Vagina (tissue), 2 donors: ENCODE measurements at places on chromosomes 2 and 18.
A peak's percentile ranks its signal among the peaks of the same experiment; 100 is the strongest.

DNA sequence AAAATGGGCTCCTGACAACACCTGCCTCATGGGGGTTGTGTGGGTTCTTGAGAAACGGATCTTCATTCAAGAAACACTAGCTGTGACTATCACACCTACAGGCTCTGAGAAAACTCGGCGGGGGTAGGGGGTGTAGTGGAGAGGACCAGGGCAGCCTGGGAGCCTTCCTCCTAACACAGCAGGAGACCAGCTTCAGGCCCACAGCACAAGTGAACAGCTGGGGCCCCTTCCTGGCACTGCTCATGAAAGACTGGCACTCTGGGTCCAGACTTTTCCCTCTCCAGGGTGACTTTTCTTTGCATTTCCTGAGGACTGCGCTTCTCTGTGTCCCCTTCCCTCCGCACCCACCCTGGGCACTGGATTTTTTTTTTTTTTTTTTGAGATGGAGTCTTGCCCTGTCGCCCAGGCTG is 7.2 kb upstream of the SEMA4C start:
- DNase-seq: no peak

GRCh38 chr2:138213624-138214023 is 249.4 kb downstream of the HNMT start:
- DNase-seq: no peak

DNA sequence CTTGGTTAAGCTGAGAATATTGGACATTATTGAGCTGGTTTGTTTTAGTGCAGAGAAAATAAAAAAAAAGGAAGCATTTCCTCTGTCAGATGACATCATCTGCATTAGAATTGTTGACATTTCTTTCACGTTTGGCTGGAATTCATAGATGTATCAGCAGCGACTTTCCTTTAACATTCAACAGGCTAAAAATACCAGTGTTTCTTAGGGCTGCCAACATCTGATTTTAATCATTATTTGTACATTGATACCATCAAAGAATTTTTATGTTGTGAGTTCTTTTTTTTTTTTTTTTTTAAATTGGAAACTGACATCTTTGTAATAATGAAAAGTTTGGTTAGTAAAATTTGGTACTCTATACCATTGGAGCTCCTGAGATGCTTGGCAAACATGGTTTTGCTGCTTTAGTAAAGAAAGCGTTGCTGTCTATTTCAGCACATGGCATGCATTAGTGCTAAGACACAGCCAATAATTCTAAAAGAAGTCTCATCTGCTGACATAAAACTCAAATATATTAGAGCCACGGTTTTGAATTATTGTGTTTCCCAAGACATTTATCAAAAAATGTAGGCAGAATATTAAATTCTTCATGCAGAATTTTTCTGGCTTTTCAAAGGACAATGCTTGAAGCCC is 33.6 kb downstream of the GTF2A1L start:
- DNase-seq: no peak

- no peak for DNase-seq
Observed at GRCh38 chr2:19747310-19748072, 154.3 kb downstream of the TTC32 start.

- no peak for DNase-seq
Observed at GRCh38 chr18:67043276-67043675, 439.4 kb upstream of the CDH19 start.

DNA sequence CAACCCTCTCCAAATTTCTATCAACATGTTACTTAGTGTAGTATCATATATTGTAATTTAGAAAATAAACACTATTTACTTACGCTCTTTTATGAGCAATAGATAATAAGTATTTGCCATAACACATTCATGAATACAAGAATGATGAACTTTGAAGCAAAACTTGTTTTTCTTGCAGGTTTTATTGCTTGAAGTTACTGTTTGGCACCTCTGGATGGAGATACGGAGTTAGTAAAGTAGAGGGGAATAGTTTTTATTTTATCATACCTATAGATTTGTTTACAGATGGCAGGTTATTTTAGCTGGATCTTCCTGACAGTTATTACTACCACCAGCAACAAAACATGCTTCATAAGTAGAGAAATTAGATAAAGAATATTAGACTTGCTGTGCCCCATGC is 274.2 kb upstream of the LRRTM4 start:
- no peak for DNase-seq

DNA sequence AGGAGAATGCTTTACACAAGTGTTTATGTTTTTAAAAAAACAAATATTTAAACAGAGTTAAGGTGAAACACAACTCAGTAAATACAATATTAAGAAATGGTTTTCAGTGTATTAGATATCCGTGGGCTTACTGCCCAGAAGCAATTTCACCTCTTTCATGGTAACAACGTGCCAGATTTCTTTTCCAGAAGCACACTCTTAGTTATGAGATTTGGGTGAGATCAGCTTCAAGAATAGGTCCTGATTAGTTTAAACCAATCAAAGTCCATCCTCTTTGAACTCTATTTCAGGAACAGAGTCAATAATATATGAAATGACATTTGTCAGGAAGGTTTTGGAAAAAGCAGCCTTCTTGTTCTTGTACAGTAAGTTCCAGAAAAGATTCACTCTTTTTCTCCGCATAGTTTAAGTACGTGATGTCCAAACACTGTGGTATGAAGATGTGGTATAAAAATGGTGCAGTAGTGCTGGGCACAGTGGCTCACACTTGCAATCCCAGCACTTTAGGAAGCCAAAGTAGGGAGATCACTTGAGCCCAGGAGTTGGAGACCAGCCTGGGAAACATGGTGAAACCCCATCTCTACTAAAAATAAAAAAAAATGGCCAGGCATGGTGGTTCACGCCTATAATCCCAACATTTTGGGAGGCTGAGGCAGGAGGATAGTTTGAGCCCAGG is 14.7 kb downstream of the USP34 start:
- no peak for DNase-seq

- DNase-seq: no peak
Observed at GRCh38 chr2:137206069-137206468, 440.7 kb downstream of the THSD7B start.

DNA sequence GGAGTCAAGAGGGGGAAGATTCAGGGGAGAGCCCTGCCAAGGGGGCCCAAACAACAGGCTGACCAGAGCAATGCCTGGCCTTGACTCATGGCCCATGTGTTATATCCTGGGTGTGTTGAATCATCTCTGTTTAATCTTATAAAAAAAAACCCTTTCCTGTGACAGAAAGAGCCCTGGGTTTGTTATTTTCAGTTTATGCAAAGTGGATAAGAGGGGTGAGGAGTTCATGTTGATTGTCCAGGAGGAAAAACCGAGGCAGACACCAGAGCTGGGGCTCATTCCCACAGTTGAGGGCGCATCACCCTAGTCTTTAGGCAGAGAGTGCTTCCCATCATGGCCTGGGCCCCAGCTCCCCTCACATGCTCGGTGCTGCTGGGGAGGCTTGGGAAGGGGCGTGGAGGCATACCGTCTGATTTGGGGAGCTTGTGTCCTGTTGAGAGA is 30.9 kb upstream of the IL37 start:
- DNase-seq: no peak

- no peak for DNase-seq
Observed at GRCh38 chr2:37671009-37671815, at the start of gene CDC42EP3. Gene CDC42EP3 (minus strand): TSS chr2:37671642. CDS start chr2:37646587, 25,055 bp downstream.

GRCh38 chr18:36516726-36517125 is 219.2 kb downstream of the FHOD3 start:
- DNase-seq: no peak

DNA sequence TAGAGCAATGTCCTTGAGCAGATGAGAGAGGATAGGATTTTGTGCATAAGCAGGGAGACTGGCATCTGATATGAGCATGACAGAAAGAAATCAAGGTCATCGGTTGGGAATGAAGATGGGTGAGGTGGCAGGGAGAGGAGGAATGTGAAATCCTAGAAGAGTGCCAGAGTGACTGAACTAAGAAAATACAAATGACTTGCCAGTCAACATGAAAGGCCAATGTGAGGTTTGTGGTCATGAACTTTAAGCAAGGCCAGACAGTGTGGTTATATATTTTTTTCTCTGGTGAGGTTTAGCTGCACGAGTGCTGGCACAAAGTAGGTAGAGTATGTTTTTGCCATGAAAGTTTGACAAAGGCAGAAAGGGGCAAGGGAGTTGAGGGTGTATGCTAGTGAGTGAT is 21.2 kb downstream of the QPCT start:
- DNase-seq: no peak

- DNase-seq: no peak
Observed at GRCh38 chr2:157364257-157364974, 38.8 kb upstream of the ERMN start.

GRCh38 chr2:165593081-165593480 is 123.6 kb downstream of the CSRNP3 start:
- no peak for DNase-seq

DNA sequence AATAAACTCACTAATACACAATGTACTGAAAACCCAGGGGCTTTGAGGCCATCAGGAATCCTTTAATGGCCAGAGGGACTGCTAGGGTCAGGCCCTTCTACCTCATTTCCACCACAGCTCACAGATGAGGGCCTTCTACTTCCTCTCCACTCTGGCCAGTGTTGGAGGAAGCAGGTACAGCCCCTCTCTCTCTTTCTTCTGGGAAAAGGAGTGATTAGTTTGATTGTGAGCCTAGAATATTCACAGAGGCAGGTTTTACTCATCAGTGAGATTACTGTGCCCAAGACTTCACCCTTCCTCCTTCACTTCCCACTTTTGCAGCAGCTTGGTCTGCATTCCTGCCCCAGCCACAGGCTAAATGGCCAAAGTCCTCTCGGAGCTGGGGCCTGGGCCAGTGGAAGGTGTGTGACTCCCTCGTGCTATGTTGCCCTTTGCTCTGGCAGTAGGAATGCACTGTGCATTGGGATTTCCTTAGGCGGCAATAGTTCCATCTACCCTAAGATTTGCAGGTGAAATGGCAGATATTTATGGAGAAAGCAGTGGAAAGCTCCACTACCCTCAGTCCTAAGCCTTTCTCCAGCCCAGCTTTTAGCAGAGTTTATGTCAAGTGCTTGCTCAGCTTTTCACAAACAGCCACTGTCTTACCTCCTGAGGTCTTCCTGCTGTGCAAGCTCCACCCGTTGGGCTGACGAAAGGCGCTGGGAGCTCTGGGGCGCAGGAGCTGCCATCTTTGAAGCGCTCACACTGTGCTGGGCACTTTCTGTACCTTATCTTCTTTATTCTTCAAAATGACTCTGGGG is 36.2 kb upstream of the YES1 start:
- no peak for DNase-seq

DNA sequence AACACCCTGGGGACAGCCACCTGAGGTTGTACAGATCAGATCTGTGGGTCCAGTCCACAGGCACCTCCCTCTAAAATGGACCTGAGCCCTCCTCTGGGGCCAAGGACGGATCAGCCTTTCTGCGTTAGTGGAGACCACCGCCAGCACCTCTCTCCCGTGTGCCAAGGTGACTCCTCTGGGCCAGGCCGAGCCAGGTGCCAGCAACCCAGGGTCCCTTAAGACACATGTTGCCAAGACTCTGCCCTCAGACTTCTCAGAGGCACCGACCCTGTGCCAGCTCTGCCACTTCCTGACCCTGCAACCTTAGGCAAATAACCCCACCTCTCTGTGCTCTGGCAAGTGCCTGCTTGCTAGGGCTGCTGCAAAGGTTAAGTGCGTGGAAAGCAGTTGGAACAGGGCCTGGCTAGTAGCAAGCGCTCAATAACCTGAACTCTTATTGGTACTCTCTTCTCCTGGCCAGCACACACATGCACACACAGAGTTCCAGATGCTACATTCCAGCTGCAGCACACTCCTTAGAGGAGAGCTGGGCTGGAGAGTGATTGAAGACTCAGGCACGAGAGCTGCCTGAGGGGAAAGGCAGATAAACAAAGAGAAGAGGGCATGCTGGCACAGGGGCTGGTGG is 105.6 kb downstream of the TNS1 start:
- no peak for DNase-seq

GRCh38 chr2:9208875-9209274 is 2.3 kb downstream of the ASAP2 start:
- no peak for DNase-seq

DNA sequence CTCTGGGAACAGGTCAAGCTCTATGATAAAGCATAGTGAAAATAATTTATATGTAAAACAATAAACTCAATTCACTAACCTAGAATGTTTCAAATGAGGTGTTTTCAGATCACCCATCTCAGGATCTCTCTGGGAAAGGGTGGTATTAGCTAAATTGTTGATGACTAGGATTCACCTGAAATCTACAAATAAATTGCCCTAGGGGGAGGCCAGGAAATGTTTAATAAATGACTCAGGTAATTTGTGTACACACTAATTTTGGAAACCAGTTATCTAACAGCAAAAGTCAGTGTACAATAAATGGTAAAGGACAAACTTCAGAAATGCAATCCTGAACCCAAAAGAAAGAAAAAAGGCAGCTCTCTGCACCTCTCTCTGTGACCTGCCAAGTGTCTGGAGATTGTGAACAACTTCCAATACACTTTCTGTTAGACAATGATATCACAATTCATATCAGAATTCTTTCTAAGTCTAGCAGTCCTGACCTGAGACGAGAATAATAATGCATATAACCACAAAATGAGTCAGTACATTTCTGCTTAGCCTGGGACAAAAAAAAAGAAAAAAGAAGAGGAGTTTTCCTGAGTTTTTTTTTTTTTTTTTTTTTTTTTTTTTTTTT is 760.0 kb downstream of the EPHA4 start:
- no peak for DNase-seq

GRCh38 chr18:23020555-23021294 is 87.6 kb downstream of the RBBP8 start:
- DNase-seq: no peak

DNA sequence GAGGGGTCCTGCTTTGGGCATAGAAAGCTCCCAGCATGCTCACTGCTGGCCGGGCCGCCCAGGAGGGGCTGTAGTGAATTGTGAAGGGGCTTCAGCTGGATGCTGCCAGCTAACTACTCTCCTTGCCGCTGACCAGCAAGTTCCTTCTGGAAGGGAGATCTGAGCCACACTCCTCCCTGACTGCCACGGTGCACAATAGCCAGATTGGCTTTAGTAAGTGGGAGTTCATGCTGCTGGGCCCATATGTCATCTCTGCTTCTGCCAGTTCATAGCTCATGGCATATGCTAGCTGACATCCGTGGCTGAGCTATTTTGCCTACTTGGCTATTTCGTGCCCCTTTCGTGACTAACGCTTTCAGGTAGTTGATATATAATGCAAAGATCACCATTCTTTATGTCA is 51.6 kb upstream of the ROCK2 start:
- DNase-seq: no peak

DNA sequence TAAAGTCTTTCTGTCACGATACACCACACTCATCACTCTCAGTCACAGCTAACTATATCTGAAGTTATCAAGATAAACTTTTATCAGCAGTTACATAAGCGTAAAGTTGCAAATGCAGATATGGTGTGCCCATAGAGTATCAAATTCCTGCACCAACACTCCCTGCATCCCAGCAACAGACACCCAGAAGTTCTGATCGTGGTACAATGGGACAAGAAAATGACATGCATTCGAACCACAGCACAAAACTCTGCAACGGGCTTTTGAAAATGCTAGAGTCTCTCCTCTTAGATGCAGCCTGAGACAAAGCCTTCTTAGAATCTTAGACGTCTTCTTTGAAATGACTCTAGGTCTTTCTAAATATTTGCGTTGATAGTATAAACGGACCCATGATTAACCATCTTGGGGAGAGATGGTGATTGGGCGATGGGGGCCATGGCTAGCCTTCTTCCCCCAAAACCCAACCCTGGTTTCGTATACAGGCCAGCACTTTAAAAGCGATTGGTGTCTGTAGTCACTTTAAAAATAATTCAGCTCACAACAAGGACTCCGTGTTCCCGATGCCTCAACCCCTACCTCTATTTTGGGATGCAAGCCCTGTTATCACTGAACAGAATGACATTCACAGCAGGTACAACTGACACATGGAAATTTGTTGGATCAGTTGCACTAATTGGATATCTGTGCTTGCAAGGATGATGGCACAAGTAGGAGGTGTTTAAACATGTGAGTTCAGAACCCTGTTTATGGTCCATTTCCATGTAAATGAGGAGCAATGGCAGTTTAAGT is 286.6 kb downstream of the MYT1L start:
- peak; percentile 31 for DNase-seq

GRCh38 chr18:48481092-48481491 is 57.7 kb upstream of the CTIF start:
- no peak for DNase-seq
